NCI-H226 (cell line): ENCODE measurements at places on chromosomes 11 and 22.

DNA sequence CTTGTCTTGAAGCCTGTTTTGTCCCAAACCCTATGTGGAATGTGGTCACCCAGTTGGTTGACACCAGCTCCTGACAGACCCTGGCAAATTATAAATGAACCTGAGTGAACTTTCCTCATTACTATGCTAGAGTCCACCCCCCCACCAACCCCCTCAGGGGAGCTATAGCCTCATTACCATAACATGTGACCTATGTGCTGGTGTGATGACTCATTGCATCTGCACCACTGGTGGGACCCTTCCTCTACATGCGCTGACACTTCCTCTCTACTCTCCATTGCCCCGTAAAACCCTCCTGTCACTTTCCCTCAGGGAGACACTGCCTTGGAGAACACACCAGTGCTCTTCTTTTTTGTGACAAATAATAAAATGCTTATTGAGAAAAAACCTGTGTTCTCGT, 105.0 kb upstream of the SESN3 start:
- no peak for DNase-seq

- no peak for DNase-seq
These were observed 510 bp downstream of the CHRDL2 start for GRCh38 chr11:74730571-74731260.

DNA sequence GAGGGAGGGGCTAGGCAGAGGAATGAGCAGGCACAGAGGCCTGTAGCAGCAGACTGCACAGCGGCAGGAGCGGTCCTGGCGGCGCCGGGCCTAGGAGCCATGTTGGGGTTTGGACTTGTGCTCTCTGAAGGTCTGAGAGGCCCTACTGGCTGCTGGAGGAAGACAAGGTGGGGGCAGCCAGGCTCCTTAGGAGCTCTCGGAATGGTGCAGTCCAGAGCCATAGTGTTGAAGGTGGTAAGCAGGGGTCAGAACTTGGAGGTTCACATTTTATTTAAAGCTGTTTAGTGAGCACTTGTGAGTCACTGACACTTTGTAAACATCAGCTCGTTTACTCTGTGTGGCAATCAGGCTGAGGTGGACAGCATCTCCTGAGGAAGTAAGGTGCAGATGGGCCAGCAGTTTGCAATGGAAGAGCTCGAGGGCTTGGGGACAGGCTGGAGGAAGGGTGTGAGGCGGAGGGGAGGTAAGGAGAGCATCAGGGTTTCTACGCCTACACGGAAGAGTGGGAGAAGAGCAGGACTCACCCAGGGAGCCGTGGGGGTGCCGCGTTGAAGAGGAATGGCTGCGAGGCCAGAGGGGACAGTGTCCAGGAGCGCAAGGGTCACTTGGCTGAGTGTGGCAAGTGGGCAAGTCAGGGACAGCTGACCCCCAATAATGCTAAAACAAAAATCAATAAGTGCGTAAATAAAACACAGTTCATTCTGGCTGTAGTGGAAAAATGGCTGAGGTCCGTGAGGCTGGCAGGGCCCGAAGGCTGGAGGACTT, 10.0 kb upstream of the TMEM191C start:
- no peak for DNase-seq

- DNase-seq, result peak; percentile 46
These were observed 79.5 kb downstream of the PARVA start for GRCh38 chr11:12456651-12457579.

DNA sequence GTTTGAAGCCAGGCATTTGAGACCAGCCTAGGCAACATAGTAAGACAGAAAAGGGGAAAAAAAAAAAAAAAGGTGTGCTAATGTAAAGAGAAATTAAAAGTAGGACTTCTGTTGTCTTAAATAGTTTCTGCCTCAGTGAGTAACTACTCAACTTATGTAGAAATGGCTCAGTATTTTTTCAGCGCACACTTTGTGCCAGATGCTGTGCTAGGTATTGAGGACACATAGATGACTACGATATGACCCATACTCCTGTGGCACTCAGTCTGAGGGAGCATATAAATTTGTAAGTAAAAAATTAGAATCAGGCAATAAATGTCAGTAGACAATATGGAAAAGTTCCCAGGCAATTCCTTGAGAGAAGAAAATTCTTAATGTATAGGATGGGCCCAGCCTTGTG, 93.9 kb downstream of the YAP1 start:
- no peak for DNase-seq

DNA sequence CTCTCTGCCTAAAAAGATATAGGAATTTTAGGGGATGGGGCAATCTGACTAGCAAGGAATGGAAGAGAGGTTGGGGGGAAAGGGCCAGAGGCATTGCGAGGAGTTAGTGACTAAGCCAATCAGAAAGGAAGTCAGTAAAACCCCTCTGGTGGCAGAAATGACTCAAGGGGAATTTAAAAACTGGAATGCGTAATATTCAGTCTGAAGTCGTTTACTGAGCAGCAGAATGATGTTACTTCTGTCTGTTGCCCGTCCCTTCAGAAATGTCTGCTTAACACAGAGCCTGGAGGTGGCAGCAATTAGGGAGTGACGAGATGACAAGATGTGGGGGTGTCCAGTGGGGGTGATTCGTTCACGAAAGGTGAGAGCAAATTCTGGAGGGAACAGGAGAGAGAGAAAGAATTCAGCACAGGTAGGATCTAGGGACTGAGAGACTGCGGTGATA, 107.7 kb upstream of the CLMP start:
- no peak for DNase-seq

DNA sequence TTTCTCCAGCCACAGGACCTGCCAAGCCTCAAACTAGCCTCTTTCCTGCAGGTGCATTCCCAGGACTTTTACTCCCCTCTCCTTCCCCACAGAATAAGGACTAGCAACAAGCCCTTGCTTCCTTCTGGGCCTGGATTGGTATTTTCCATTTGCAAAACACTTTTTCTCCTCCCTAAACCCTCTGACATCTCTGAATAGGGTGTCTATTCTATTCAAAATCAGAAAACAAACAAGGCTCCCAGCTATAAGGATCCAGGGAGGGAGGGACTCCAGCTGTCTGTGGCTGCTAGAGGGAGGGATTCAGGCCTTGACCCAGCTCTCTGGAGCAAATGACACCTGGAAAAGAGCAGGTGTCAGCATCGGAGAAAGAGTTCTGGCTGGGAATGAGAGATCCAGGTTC, 168.5 kb upstream of the BDNF start:
- DNase-seq, result no peak

GRCh38 chr22:17083811-17084441, 874 bp upstream of the IL17RA start:
- no peak for DNase-seq

DNA sequence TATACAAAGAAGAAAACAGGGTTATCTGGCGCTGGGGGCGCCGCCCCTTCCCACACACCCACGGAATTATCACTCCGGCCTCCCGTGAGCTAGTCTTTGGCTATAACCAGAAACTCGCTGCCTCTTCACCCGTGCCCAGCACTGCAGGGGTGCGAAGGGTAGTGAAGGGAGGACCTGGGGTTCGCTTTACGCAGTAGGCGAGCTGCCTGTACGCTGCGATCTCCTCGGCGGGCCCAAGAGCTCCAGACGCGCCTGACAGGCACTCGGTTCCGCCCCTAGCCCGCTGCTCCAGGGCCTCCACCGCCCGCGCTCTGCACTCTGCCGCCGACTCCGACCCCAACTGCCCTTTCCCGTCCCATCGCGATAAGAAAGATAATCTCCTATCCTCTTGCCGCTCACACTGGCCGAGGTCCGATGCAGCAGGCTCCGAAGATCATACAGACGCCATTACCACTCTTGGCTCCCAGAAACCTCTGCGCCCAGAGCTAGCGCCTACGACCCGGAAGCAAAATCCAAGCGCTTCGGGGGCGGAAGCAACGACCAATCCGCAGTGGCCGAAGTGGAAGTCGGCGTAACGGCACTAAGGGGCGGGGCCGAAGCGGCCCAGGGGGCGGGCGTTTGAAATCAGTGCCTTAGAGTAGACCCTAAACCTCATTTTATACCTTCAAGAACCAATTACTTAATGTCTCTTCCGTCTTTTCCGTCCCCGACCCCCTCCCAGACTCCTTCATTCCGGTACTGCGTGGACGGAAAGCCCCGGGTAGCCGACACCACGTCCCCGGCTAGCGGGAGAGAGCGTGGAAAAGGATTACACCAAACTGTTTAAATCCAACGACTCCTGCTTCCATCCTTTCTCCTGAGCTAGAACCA, at the start of the genes CWC15 and KDM4D:
Gene CWC15, minus strand, starts transcription at position 458 of the 870 bp plus-strand sequence. CDS start 1,371 bp downstream, outside the sequence.
Gene KDM4D, plus strand, starts transcription at position 611 of the 870 bp plus-strand sequence. CDS start 23,664 bp downstream, outside the sequence.
- DNase-seq, result peak; percentile 95

DNA sequence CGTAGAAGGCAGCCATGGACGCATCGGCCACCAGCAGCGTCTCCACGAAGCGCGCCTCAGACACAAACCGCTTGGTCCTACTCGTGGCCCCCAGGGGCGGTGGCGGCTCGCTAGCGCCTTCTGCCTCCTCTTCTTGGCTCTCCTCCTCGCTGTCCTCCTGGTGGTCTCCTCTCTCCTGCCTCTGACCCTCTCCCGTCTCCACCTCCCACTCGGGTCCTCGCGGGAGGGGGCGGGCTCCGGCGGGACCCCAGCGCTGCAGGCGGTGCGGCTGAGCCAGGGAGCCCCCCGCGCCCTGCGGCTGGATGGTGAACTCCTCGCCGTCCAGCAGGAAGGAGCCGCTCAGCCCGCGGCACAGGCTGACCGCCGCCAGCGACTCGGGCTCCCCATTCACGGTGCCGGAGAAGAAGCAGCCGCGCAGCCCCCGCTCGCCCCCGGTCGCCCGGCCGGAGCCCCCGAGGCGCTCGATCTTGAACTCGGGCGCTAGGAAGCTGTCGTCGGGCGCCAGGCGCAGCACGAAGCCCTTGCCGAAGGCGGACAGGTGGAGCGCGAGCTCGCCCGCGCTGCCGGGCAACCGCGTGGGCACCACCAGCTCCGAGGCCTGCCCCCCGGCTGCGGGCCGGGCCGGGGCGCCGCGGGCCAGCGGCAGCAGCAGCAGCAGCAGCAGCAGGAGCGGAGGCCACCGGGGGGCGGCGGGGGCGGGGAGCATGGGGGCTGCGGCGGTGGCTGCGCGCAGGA, 661 bp downstream of the ADAMTS8 start:
- no peak for DNase-seq

DNA sequence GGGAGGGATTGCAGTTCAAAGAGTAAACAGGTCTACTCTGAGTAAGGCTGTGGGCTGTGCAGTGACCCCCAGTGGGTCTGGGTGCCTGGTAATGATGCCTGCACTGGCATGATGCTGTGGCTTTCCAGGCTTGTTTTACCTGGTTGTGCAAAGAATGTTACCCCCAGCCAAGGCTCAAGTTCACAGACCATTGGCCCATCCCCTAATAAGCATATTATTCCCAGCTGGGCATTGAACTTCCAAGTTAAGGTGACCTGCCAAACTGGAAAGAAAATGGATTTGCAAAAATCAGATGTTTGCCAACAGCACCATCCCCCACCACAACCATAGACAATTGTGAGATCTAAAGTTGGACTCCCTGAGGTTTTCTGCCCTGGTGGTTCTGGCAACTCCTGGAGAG, 7.9 kb upstream of the EHF start:
- DNase-seq, result no peak

GRCh38 chr11:130609121-130610035, 160.9 kb downstream of the ADAMTS15 start:
- DNase-seq, result no peak

GRCh38 chr11:8740129-8740528, 57.5 kb downstream of the RPL27A start:
- DNase-seq, result no peak

DNA sequence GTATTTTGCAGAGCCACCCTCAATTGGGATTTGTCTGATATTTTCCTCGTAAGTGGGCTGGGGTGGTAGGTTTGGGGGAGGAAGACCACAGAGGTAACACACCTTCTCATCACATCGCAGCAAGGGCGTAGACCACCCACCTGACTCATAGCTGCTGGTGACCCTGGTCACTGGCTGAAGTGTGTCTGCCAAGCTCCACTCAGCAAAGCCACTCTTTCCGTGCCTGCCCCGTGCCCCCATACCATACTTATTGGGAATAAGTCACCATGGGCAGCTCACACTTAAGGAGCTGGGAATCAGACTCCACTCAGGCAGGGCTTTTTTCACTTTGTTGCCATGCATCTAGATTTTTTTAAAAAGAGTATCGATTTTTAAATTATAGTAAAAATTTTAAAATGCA, 111.6 kb downstream of the PHF21B start:
- no peak for DNase-seq

DNA sequence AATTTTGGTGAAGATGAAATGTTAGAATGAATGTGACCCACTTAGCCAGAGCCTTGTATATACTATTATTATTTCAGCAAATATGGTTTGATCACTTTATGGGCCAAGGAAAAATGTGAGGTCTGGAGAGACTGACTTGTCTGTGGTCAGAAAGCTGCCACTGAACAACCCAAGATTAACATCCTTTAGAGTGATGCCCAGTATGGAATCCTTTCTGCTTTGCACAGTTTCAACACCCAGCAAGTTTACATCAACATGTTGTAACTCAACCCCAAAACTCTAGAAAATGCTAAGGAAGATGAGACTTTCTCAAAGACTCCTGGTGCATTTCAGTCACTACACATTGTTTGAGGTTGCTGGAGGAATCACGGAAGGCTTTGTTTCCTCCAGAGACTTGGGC, 107.7 kb downstream of the SNX19 start:
- no peak for DNase-seq

- peak; percentile 82 for DNase-seq
These were observed 8.7 kb upstream of the C1QTNF6 start for GRCh38 chr22:37196539-37197450.

- no peak for DNase-seq
These were observed 69.3 kb downstream of the KCNC1 start for GRCh38 chr11:17803754-17804334.

GRCh38 chr11:80702264-80702663, 1261.4 kb upstream of the TENM4 start:
- peak; percentile 68 for DNase-seq

DNA sequence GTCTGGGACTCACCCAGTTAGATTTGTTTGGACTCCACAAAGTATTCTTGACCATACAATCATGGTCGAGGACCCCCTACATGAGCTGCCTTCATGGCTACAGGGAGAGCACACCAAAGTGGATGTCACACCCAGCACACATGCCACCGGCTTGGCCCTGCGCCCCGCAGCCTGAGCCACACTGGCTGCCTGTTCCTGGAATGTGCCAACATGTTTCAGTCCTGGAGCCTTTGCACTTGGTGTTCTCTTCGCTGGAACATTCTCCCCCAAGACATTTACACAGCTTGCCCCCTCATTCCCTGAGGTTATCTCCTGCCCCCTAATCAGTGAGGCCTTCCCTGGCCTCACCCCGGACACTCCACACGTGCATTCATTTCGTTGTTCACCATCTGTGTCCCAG, 46.0 kb downstream of the PPARA start:
- DNase-seq, result no peak

GRCh38 chr22:41320416-41321240, 19.3 kb downstream of the ZC3H7B start:
- no peak for DNase-seq

DNA sequence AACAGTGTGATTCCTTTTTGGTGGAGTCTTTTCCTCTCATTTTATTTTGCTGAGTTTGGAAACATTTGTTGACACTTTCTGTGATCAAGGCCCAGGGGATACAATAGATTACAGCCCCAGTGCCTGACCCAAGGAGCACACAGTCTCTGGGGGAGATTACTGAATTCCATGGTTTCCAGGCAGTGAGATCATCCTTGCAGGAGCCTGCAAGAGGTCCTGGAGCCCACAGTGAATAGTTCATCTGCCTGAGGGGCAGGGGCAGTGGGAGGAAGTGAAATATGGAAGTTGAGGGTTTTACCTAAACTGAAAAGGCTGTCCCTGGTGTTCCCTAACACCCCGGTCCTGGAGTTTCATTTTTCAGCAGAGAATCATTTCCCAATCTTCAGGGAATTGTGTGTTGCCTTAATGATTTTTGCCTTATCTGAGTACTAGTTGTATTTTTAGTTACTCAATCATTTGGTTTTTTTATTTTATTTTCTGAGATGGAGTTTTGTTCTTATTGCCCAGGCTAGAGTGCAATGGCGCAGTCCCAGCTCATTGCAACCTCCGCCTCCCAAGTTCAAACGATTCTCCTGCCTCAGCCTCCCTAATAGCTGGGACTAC, 7.7 kb downstream of the CCS start:
- no peak for DNase-seq
